Osteoblast (primary cell): ENCODE measurements at places on chromosomes 6 and 20. TPM values are rescaled to one million over a fixed set of nuclear protein-coding genes. Genes with fewer than 3 reads are reported as not detected.

The SNX21 gene
- 69.0 and 101 TPM in 2 replicates for total RNA-seq

DNA sequence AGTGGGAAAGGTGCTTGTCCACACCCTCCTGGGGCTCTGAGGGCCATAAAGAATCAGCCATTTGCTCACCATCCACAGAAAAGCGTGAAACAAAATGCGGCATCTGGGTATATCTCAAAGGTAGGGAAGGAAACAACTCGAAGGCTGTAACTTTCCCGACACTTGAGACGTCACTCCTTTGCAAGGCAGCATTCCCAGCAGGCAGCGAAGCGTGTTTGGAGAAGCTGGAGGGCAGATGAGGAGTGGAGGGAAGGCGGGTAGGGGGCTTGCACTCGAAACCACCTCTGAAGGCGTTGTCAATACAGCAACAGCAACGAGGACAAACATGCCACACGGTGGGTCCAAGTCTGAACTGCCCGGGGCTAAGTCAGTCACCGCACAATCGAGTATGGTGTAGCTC is 98.4 kb downstream of the FOXC1 start:
- no peaks in the 10 kb centered on the region for H3K36me3 ChIP-seq
- no peaks in the 10 kb centered on the region for H3K27me3 ChIP-seq
- H3K27ac ChIP-seq, result no peak overlapping the region
- peak; percentile 43 for DNase-seq
- no peak overlapping the region for H3K4me3 ChIP-seq

The FERMT1 gene
- 2.1 and 2.5 TPM in 2 replicates for total RNA-seq

DNA sequence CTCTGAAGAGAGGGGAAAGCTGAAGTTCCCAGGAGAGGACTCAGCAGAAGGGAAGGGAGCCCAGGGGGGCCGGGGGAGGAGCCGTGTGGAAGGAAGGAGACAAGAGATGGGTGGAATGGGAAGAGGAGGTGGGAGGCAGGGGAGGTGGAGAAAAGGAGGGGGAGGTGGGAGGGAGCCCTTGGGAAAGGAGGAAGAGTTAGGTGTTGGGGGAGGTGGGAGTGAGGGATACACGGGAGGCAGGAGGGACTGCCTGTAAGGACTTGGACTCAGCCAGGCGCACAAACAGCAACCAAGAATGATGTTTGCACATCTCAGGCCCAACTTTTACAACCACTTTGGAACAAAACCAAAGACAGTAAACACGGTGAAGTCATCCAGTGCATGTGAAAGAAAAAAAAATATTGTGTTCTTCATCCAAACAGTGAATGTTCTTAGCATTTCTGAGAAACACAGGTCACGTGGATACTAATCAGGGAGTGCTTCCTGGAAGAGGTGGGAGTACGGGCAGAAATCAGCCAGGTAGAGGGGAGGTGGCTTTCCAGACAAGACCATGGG is 17.4 kb upstream of the LSM14B start:
- no peak overlapping the region for H3K27ac ChIP-seq
- H3K27me3 ChIP-seq, result no peaks in the 10 kb centered on the region
- H3K4me3 ChIP-seq, result no peak overlapping the region

DNA sequence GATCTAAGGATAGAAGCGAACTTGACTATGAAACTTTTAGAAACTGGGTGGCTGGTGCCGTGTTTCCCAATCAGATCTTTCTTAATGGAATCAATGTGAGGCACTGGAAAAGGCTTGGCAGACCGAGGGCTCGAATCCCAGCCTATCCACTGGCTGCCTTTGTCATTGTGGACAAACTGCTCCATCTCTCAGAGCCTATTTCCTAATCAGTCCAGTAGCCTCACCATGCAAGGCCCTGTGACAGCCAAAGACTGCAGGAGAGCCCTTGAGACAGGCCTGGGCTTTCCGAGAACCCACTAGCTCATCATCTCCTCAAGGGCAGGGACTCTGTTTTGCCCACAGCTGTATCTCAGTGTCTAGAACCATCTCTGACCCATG is 43.4 kb downstream of the SPDEF start:
- H3K27ac ChIP-seq, result no peak overlapping the region
- H3K36me3 ChIP-seq, result no peaks in the 10 kb centered on the region
- H3K4me1 ChIP-seq, result no peaks in the 10 kb centered on the region
- peak; percentile 43 for DNase-seq

GRCh38 chr6:111888928-111889695 is 15.9 kb upstream of the FYN start:
- H3K4me1 ChIP-seq, result peaks cover 6% of the 10 kb centered on the region
- no peaks in the 10 kb centered on the region for H3K36me3 ChIP-seq
- H3K4me3 ChIP-seq, result peak overlapping the region; percentile 57
- DNase-seq, result no peak
- no peaks in the 10 kb centered on the region for H3K27me3 ChIP-seq

DNA sequence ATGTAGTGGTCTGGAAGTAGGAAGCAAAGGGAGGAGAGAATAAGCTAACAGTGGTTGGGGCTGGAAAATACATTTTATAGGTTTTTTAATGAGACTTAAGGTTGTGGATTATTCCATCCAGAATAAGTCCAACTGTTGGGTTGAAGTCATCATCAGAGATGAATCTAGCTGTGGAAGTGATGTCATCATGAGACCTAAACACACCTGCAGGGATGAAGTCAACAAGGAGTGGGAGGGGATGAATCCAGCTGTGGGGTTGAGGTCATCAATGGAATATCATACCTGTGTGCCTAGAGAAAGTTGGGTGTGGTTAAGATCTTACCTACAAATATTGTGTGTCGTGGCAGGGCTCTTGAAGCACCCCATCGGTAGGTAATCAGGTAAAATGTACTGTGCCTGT is 730.7 kb downstream of the RFPL4B start:
- no peak overlapping the region for H3K4me3 ChIP-seq
- no peaks in the 10 kb centered on the region for H3K36me3 ChIP-seq
- peaks cover 21% of the 10 kb centered on the region for H3K4me1 ChIP-seq
- no peaks in the 10 kb centered on the region for H3K27me3 ChIP-seq

DNA sequence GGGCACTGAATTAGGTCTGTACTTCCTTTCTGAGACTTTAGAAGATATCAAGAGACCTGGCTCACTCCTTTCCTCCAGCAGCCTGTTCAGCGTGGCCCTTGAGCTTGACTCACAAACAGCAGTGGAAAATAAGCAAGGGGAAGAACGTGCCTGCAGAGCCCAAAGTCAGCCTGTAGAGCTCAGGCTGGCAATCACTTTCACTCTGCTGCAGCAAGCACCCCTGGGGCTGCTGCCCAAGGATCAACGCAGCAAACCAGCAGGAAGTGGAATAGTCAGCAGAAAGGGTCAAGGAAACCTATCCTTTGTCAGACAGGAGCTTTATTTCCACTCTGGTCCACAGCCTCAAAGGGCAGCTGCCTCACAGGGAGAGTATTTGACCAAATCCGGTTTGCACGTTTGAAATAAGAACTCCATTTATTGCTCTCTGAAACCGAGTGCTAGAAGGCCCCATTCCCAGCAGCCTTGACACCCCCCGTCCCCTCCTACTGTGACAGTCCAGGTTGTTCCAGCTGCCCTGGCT is 77.4 kb downstream of the PRDM1 start:
- H3K4me3 ChIP-seq, result peak overlapping the region; percentile 5
- H3K36me3 ChIP-seq, result no peaks in the 10 kb centered on the region
- H3K4me1 ChIP-seq, result peaks cover 42% of the 10 kb centered on the region

DNA sequence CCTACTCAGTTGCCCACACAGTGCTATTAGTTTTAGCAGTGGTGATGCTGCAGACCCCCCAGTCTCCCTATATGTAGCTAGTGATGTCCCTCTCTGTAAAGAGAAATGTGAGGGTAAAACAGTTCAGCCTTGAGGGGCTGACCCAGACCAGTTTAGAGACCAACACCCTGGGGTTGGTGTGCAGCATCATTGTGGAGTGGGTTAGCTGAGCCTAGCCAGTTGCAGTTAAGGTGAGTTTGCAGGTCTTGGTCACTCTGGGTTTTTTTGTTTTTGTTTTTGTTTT is 401 bp upstream of the B3GALT4 start:
- peak overlapping the region; percentile 67 for H3K4me3 ChIP-seq
- peak overlapping the region; percentile 11 for H3K27ac ChIP-seq
- no peaks in the 10 kb centered on the region for H3K27me3 ChIP-seq
- DNase-seq, result peak; percentile 85
- peaks cover 73% of the 10 kb centered on the region for H3K36me3 ChIP-seq

DNA sequence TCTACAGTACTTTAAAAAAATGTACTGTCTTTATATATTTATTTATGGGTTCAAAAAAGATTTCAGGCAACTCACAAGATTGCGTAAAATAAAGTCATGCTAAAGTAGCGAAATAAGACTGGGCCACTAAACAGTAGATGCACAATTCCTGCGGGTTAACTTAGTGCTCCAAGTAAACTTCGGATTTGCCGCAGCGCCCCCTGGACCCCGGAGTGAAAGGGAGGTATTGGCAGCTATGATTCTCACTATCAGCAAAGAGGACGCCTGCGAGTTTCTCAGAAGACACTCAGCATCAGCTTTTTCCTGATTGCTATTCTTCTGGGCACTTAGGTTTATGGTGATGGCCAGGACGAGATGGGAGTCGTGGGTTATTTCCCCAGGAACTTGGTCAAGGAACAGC is 1.4 kb downstream of the OTOR start:
- no peak for DNase-seq
- H3K4me3 ChIP-seq, result no peak overlapping the region
- H3K27ac ChIP-seq, result no peak overlapping the region
- H3K4me1 ChIP-seq, result no peaks in the 10 kb centered on the region

GRCh38 chr6:14353798-14354197 is 236.2 kb downstream of the CD83 start:
- no peaks in the 10 kb centered on the region for H3K27me3 ChIP-seq
- peaks cover 5% of the 10 kb centered on the region for H3K4me1 ChIP-seq
- DNase-seq, result no peak
- no peaks in the 10 kb centered on the region for H3K36me3 ChIP-seq
- H3K27ac ChIP-seq, result no peak overlapping the region
